ENCODE measurements at places on chromosomes 1 and 21.

- no peak for DNase-seq
Measured at GRCh38 chr1:221237587-221237986, 358.3 kb downstream of the HLX start.

- no peak for DNase-seq
Measured at GRCh38 chr1:6623269-6623965, 1.3 kb upstream of the THAP3 start.

- no peak for DNase-seq
Measured at GRCh38 chr1:231612393-231613089, 14.0 kb upstream of the DISC1 start.

GRCh38 chr1:161824618-161825017, 58.5 kb downstream of the ATF6 start:
- DNase-seq = no peak

DNA sequence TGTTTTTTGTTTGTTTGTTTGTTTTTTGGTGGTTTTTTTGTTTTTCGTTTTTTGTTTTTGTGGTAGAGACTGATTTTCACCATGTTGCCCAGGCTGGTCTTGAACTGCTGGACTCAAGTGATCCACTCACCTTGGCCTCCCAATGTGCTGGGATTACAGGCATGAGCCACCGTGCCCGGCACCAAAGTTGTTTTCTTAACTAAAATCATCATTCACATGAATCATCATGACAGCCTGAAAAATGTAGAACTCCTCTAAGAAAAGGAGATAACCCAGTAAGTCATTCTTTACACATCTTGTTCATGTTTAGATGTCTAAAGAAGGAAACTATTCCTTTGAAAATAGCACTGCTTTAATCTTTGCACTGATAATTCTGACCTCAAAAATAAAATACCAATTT, 37.5 kb downstream of the DISP1 start:
- DNase-seq = no peak

DNA sequence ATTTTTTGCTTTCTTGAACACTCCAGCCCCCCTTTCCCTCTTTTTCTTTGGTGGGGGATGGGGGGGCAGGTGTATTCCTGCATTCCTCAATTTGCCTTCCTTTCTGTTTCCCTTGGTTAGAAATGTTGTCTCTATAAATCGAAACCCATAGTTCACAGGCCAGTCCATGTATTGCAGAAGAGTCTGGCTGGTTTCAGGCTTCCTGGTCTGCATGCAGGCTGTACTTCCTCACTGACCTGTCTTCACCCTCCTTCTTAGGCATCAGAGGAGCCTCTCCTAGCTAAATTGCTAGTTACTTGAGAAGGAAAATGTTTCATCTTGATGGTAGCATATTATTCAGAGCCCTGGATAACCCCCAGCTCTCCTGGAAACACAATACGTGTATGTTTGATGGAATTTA, 140.0 kb downstream of the SPATA46 start:
- DNase-seq = no peak

- peak; percentile 85 for DNase-seq
Measured at GRCh38 chr1:201713086-201713810, 115.7 kb upstream of the IPO9 start.

DNA sequence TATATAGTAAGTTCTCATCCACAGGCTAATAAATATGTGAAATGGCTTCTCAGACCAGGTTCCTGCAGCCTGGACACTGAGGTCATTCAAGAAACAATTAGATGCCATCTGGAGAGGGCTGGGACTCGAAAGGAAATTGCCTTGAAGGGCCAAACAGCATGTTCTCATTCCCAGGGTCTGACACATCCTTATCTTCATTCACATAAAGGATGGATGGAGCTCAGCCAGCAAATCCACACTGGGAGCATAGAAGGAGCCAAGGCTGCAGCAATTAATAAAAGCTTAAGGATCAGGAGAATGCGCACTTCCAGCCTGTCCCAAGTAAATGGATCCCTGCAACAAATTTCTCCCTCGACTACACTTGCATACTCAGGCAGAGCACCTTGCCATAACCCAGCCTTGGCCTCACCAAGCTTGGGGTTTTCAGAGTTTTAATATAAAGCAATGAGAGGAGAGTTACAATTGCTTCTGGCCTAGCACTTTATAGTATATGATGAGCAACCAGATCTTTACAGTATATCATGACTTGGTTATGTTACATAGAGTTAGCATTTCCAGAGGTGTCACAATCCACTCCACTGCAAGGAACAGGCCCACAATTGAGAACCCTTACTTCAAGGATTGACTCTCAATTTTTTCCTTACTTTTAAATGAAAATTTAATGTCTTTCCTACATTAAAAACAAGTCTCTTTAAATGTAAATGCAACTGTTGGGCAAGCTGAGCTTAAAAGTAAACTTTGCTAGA, 55.9 kb downstream of the BCAR3 start:
- DNase-seq = peak; percentile 72

DNA sequence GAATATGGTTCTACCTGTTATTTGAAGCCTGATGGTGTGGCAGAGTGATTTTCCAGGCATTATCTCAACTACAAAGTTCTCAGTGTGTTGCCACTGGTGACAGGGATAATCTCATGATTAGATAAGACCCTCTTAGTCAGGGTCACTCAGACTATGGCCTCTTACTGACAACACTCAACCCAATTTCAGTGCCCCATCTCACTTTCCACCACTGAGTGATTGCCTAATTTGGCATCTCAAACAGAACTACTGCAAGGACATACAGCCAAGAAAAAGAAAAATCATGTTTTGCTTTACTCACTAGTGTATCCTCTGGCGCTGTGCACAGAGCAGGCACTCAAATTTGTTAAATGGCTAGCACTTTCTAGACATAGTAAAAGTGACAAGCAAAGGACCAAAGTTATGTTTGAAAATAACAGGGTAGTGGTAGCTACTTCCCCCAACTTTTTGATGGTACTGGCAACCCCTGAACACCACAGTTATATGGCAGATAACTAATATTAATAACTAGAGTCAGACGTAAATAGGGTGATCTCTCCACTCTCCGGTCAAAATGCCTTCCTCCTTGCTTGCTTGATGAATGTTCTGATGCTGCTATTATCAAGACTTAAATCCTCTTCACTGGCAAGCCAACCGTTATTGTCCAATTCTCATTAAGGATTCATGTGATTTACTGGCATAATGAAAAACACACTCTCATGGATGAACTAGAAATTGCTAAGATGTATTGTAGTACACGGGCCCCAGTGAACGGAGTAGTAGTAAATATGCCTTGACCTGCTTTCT, 37.1 kb upstream of the SLC30A10 start:
- no peak for DNase-seq

GRCh38 chr1:221742555-221743415, 896 bp upstream of the DUSP10 start:
- peak; percentile 65 for DNase-seq

DNA sequence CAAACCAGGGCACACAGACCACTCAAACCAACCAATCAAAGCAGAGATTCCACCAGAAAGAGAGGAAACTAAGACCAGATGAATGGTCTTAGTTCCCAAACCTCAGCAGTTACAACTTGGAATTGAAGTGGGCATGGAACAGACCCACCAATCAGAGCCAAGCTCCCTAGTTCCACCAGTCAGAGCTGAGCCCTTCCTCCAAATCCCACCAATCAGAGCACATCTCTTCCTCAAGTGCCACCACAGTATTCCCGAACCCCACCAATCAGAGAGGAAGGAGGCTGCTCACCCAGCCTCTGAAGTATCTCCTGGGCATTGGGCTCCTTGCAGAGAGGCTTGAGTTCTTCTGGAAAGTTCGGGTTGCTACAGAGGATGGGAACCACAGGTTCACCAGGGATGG, 1.4 kb downstream of the GUCA2A start:
- DNase-seq = no peak

DNA sequence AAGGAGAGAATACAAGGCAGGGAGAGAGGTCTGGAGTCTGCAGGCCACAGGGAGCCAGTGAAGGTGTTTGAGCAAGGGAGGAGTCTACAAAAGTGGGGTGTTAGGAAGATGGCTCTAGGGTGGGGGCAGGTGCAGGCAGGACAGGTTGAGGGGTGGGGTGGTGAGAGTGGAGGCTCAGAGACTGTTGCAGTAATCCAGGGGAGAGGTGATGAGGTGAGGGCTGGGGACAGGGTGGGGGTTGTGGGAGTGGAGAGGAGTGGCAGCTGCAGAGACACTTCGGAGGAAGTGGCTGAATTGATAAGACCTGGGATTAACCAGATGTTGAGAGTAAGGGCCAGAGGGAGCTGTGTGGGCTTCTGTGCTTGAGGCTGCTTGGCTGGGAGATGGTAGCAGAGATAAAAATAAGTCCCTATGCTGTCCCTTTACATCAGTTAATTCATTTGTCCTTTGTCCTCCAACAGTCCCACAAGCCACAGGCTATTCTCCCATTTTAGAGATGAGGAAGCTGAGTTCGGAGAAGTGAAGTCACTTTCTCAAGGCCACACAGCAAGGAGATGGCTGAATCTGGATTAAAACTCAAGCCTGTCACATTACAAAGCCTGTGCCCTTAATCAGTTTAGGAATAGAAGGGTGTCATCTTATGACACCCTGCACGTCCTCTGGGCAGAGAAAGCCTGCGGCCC, 54.8 kb upstream of the SYNC start:
- no peak for DNase-seq

DNA sequence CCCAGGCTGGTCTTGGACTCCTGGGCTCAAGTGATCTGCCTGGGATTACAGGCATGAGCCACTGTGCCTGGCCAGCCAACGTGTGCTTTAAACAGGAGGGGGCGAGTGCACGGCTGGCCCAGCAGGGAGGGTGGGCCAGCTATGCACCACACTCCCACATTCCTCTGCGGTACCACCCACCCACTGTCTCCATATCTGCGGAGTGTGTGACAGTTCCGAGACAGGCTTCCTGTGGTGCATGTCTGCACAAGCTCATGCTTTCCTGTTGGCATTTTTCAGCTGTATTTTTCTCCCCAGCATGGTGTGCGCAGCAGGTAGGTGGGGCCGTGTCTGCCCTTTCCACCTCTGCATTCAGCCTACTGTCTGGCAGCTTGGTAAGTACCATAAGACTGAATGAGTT, 183.3 kb downstream of the AJAP1 start:
- no peak for DNase-seq

DNA sequence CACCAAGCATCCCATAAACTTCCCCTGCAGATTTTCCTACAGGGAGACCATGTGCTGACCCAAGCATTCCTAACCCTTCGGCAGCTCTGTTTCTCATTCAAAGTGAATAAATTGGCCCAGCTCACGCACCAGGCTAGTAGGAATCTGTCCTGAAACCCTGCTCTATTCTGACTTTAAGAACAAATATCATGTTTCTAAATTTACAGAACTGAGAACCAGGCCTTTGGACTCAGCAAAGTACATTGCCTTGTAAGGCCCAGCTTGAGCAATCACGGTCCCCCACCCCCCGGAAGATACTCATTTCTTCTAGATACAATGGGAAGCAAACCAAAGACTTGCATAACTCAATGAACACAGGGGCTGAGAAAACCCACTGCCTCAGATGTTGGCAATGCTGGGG, 160.1 kb upstream of the NFIA start:
- DNase-seq = no peak

DNA sequence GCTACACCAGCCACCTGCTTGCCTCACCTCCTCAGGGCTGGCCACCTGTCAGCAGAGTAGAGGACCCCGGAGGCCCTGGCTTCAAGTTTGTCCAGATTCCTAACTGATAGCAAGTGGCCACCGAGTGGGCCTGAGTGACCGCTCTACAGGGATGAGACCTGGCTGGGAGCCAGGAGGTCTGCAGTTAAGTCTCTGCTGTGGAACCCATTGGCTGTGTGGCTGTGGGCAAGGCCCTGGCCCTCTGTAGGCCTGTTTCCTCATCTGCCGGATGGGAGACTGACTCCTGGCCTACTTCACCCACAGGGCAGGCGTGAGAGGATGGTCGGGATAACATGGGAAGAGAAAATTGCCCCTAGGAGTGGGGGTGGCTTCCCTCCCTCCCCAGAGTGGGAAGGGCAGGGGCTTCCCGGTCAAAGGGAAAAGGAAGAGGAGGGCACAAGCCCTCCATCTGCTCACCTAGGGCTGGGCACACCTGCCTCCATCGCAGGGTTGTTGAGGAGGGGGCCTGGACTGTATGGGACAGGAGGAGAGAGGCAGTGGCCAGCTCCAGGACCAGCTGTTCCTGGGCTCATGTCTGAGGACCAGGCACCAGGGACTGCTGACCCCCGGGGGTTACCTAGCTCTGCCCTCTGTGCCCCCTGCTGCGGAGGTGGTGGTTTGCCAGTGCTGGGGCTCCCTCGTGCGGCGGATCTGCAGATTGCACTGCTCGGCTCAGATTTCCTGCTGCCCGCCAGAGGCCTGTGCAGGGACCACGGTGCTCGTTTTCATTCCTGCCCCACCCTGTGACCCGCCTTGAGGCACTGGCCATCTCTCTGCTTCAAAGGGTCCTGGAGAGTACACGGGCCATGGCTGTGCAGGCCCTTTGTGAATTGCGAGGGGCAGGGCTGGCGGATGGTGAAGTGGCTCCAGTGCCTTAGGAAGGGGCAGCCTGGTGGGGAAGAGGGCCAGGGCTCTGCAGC, 9.1 kb upstream of the MTFR1L start:
- no peak for DNase-seq

GRCh38 chr1:181044449-181044966, 10.7 kb downstream of the MR1 start:
- DNase-seq = no peak

All from SW 1271 (cell line).